Activated CD8-positive, alpha-beta T cell treated with anti-CD3 and anti-CD28 coated beads for 36 hours (primary cell): ENCODE measurements at places on chromosomes 11 and 22. TPM values are rescaled to one million over a fixed set of nuclear protein-coding genes. Genes with fewer than 3 reads are reported as not detected.
A peak's percentile ranks its signal among the peaks of the same experiment; 100 is the strongest.

- peak; percentile 67 for DNase-seq
- H3K27ac ChIP-seq = peak overlapping the region; percentile 91
- peaks cover 24% of the 10 kb centered on the region for H3K36me3 ChIP-seq
- no peaks in the 10 kb centered on the region for H3K27me3 ChIP-seq
These were observed 2.1 kb downstream of the METTL15 start for GRCh38 chr11:28110108-28110820.

DNA sequence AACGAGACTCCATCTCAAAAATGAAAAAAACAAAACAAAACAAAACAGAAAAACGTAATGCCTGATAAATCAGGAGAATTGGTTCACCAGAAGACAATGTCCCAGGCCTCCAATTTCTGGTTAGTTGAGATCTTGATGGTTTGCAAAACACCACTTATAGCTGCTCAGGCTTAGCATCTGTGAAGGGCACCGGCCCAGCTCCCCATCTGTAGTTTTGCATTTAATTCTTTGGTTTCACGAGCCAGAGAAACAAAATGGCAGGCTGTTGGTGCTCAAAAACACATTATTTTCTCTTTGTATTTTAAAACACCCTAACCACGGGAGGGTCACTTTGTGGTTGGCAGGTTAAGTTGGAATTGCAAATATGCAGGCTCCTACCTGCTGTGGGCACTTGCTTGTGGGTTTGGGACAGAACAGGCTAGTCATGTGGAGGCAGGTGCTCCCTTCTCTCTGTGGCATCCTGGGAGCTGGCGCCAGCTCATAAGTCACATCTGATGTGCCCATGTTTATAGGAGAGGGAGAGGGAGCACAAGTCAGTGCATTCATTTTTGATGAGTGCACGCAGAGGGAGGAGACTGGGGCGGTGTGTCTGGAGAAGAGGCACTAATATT is 145.9 kb downstream of the CEP164 start:
- no peak for DNase-seq
- H3K4me3 ChIP-seq = no peak overlapping the region
- H3K27ac ChIP-seq = no peak overlapping the region
- H3K4me1 ChIP-seq = no peaks in the 10 kb centered on the region
- H3K27me3 ChIP-seq = no peaks in the 10 kb centered on the region

Gene MUC2
- total RNA-seq = not detected

DNA sequence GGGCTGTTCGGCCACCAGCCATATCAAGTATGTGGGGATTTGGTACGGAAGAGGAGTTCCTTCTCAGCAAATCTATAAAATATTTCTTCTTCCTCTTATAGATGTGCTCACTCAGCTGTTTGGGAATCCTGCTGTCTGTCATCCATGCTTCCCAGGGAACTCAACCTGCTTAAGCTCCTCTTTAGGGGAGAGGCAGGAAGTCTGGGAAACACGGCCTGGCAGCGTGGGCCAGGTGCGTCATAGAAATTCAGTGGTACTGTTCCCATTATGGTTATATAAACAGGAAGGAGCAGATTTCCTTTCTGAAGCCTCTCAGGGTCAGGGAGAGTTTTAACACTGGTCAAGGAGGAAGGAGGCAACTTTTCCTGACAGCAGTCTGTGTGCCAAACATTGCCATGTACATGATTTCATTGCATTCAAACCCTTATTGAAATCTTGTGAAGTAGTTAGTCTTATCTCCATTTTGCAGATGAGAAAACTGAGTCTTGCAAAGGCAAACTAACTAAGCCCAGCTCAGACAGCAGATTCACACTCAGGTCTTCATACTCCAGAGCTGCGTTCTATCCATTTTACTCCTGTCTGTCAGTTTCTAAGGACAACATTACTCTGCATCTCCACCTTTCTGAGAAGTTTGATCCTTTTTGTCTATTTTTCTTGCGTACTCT is 35.4 kb upstream of the AMOTL1 start:
- no peak for DNase-seq
- H3K27me3 ChIP-seq = no peaks in the 10 kb centered on the region
- H3K4me1 ChIP-seq = peaks cover 4% of the 10 kb centered on the region
- no peak overlapping the region for H3K27ac ChIP-seq
- H3K4me3 ChIP-seq = no peak overlapping the region

DNA sequence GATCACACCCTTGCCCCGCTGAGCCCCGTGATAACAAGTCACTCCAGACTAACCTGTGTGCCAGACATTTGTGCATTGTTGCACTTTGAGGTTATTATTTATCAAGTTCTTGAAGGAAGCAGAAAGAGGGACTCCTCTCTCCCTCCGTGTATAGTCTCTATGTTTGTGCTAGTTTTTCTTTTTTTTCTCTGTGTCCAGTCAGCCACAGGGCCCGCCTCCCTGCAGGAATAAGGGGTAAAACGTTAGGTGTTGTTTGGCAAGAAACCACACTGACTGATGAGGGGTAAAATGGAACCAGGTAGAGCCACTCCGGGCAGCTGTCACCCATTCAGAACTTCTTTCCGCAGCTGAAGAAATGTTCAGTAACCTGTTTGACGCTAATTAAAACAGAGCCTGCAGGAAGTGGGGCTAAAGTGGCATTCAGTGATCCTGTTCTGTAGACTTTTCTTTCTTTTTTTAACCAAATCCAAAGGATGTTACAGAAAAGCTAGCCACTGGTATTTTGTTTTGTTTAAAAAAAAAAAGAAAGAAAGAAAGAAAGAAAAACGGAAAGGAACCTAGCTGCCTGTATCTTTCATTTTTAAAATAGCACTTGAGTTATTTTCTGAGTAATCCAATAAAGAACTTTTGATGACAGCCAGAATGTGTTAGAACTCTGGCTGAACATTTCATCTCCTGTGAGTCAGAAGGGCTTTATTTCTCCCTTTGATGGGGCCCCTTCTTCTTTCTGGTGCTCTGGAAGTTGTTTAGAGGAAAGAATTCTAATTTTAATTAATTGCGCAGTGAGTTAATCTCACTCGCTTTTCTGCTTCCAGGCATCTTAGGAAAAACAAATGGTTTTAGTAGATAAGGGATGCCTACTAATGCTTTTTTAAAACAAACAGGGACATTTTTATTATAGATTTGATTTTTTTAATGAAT is 58.2 kb downstream of the COMMD9 start:
- no peaks in the 10 kb centered on the region for H3K36me3 ChIP-seq
- no peak overlapping the region for H3K4me3 ChIP-seq
- H3K4me1 ChIP-seq = no peaks in the 10 kb centered on the region
- no peaks in the 10 kb centered on the region for H3K27me3 ChIP-seq

GRCh38 chr11:73291196-73291595 is 16.9 kb upstream of the ARHGEF17 start:
- no peak overlapping the region for H3K4me3 ChIP-seq
- no peaks in the 10 kb centered on the region for H3K27me3 ChIP-seq
- H3K36me3 ChIP-seq = no peaks in the 10 kb centered on the region
- DNase-seq = no peak
- peaks cover 13% of the 10 kb centered on the region for H3K4me1 ChIP-seq
- H3K27ac ChIP-seq = no peak overlapping the region

Gene CEP126
- total RNA-seq = 1.6 TPM

DNA sequence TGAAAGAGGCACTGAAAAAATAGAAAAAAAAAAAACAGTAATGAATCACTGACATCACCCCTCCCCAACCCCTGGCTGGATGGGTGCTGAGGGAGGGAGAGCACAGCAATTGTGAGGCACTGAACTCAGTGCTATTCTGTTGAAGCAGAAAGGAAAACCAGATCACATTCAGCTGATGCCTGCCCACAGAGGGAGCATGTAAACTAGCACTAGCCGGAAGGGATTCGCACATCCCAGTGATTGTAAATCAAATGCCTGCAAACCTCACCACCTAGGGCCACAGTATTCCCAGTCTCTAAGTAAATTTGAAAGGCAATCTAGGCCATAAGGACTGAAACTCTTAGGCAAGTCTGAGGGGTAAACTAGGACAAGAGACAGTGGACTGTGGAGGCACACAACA is 772.0 kb upstream of the CCDC179 start:
- no peak overlapping the region for H3K27ac ChIP-seq
- no peaks in the 10 kb centered on the region for H3K36me3 ChIP-seq
- no peaks in the 10 kb centered on the region for H3K27me3 ChIP-seq
- no peak for DNase-seq
- no peak overlapping the region for H3K4me3 ChIP-seq
- H3K4me1 ChIP-seq = no peaks in the 10 kb centered on the region

- H3K27me3 ChIP-seq = peaks cover 15% of the 10 kb centered on the region
- DNase-seq = no peak
- no peaks in the 10 kb centered on the region for H3K4me1 ChIP-seq
- H3K36me3 ChIP-seq = no peaks in the 10 kb centered on the region
These were observed 19.2 kb downstream of the CAVIN3 start for GRCh38 chr11:6301096-6301495.

- DNase-seq = no peak
- H3K4me1 ChIP-seq = peaks cover 6% of the 10 kb centered on the region
- H3K36me3 ChIP-seq = no peaks in the 10 kb centered on the region
- no peak overlapping the region for H3K4me3 ChIP-seq
- peaks cover 11% of the 10 kb centered on the region for H3K27me3 ChIP-seq
These were observed 13.3 kb downstream of the IL17REL start for GRCh38 chr22:49999063-49999945.

Gene HORMAD2
- total RNA-seq = not detected

DNA sequence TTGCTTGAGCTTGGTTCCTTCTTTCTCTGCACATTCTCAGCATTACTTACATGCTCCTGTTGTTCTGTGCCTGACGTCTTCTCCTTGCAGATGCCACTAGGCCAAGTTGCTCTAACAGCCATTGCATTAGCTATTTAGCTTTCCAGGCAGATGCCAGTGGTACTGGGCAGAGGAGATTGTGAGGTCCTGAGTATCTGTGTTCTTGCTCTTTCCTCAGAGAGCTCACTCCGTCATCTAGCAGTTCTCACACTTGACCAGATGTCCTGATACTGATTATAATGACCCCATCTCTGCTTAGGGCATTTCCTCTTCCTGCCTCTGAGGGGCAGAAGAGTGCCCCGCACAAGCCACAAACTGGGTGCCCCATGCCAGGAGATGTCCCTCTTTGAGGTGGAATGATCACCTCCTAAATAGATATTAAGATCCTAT is 30.7 kb downstream of the ARHGAP1 start:
- H3K27ac ChIP-seq = peak overlapping the region; percentile 55
- peaks cover 46% of the 10 kb centered on the region for H3K4me1 ChIP-seq
- H3K36me3 ChIP-seq = peaks cover 24% of the 10 kb centered on the region
- DNase-seq = peak; percentile 19
- H3K27me3 ChIP-seq = no peaks in the 10 kb centered on the region
- no peak overlapping the region for H3K4me3 ChIP-seq

Gene DERL3
- total RNA-seq = 7.6 TPM

Gene POGLUT3
- total RNA-seq = 12.4 TPM

Gene SEPTIN3
- 0.36 TPM for total RNA-seq

Gene P2RY6
- not detected for total RNA-seq

GRCh38 chr11:97738751-97739150 is 1282.0 kb upstream of the CNTN5 start:
- no peak for DNase-seq
- H3K27ac ChIP-seq = no peak overlapping the region
- no peaks in the 10 kb centered on the region for H3K36me3 ChIP-seq
- H3K4me1 ChIP-seq = no peaks in the 10 kb centered on the region

DNA sequence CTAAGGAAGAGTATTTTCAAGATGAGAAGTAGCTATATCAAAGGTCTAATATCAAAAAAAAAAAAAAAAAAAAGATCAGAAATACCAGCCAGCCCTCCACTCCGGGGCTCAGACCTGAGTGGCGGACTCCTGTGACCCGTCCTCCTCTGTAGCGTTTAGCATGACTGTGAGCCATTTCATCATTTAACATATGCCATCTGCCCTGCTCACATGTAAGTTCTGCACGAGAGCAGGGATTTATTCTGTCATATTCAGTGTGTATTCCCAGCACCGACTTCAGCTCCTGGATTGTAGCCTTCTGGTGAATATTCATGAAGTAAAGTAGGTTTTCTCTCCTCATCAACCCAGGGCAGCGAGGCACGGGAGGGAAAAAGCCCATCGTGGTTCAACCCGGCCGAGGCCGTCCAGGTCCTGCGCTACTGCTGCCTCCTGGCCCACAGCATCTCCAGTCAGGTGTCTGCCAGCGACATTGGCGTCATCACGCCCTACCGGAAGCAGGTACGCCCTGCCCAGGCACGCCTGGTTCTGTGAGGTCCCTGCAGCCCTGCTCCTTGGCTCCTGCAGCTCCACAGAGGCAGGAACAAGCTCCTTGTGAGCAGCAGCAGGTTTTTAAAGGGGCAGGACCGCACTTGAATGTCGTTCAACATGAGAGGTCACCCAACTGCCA is 12.7 kb upstream of the PANX2 start:
- no peaks in the 10 kb centered on the region for H3K4me1 ChIP-seq
- DNase-seq = no peak
- H3K27ac ChIP-seq = no peak overlapping the region
- H3K36me3 ChIP-seq = no peaks in the 10 kb centered on the region

Gene GTSE1
- total RNA-seq = 41.4 TPM

DNA sequence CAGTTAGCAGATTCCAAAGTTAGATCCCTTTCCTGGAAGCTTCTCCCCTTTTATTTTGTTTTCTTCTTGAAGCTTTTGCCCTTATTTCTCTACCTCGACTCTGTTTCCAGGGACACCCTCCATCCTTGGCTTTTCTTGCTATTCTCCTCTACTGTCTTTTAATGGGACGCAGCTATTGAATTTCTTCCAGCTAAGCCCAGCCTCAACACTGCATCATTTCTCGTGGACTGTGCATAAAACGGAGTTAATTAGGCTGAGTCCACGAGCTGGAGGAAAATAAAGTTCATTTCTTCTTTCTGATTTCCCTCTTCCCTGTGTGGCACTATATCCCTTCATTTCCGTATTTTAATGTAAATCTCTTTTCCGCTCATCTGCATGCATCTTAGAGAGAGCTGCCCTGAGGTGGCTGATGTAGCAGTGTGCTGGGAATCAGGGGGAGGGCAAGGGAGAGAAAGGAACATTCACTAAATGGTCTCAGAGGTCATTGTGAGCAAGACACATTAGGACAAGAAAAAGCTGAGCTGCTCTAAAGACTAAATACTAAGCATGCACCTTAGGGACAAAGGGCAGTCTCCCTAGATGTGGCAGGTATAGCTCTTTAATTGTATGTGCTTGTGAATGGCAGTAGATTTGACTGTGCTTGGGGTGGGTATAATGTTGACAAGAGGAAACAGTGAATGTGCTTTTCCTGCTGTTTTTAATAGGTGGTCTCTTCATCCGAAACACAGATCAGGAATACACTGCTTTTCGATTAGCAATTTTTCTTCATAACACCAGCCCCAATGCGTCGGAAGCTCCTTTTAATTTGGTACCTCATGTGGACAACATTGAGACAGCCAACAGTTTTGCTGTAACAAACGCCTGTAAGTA is 1.9 kb downstream of the GRIA4 start:
- no peak overlapping the region for H3K27ac ChIP-seq
- H3K36me3 ChIP-seq = no peaks in the 10 kb centered on the region
- H3K4me3 ChIP-seq = no peak overlapping the region
- DNase-seq = no peak
- peaks cover 34% of the 10 kb centered on the region for H3K27me3 ChIP-seq
- peaks cover 8% of the 10 kb centered on the region for H3K4me1 ChIP-seq
